ENCODE measurements at places on chromosomes 11 and 22. TPM values are rescaled to one million over a fixed set of nuclear protein-coding genes. Genes with fewer than 3 reads are reported as not detected.

IL18 gene
- total RNA-seq = 3.3 TPM

KCTD14 gene
- total RNA-seq = 7.6 TPM

DNA sequence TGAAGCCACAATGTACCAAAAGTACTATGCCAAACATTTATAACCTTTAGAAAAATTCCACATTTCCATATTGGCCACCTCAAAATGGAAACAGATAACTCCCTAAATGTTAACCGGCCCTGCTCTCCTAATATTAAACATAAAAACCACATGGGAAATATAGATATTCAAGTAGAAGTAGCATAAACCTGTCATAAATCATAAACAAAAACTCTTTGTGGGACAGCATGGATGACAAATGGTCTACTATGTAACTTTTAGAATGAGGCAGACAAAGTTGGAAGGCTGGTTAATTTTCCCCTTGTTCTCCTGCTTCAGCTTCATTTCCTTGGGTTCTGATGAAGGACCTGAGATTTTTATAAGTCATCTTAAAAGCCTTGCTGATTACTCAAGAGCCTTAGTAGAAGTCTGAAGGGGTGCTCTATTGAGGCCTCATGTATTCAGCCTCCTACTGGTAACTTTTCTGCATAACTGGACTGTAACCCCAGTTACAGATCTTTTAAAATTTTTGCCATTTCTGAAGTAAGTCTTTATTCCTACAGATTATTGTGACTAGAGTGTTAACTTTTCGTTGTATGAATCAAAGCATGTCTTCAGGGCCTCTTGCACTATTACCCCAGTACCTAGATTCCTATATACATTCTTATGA lies 116.4 kb downstream of the STIM1 start:
- DNase-seq = no peak
- H3K36me3 ChIP-seq = no peaks in the 10 kb centered on the region
- H3K27me3 ChIP-seq = no peaks in the 10 kb centered on the region
- no peak overlapping the region for H3K27ac ChIP-seq

- DNase-seq = peak; percentile 24
- H3K36me3 ChIP-seq = no peaks in the 10 kb centered on the region
- no peaks in the 10 kb centered on the region for H3K27me3 ChIP-seq
- no peak overlapping the region for H3K4me3 ChIP-seq
- H3K27ac ChIP-seq = peak overlapping the region; percentile 92
Observed at GRCh38 chr11:9315078-9315688, 790 bp upstream of the TMEM41B start.

DNA sequence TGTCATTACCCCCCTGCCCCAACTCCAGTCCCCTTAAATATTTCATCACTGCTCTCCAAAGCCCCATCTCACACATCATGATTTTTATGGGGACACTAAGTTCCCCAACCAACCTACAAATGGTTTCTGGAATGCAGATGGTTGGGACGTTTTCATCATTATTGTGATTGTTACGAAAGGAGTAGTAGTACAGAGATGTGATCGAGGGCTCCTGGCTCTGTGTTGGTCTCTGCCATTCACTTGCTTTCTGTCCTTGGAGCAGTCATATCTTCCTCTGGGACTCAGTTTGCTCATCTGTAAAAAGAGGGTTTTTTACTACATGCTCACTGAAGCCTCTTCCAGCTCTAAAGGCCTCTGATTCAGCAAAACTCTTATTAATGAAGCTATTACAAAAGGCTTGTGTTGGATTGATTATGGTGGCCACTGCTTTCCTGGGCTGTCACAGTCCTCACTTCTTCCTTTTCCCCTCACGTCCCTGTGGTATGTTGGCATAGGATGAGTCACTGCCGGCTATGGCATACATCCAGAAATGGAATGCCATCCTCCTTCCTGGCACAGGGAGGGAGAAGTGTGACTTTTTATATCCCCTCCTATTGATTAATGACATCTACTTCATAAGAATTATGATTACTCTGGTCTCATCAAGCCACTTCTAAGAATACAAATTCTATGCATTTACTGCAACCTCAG lies 593.7 kb downstream of the METTL15 start:
- no peaks in the 10 kb centered on the region for H3K36me3 ChIP-seq
- no peaks in the 10 kb centered on the region for H3K4me1 ChIP-seq
- no peaks in the 10 kb centered on the region for H3K27me3 ChIP-seq
- H3K4me3 ChIP-seq = no peak overlapping the region
- no peak overlapping the region for H3K27ac ChIP-seq
- DNase-seq = peak; percentile 11

DNA sequence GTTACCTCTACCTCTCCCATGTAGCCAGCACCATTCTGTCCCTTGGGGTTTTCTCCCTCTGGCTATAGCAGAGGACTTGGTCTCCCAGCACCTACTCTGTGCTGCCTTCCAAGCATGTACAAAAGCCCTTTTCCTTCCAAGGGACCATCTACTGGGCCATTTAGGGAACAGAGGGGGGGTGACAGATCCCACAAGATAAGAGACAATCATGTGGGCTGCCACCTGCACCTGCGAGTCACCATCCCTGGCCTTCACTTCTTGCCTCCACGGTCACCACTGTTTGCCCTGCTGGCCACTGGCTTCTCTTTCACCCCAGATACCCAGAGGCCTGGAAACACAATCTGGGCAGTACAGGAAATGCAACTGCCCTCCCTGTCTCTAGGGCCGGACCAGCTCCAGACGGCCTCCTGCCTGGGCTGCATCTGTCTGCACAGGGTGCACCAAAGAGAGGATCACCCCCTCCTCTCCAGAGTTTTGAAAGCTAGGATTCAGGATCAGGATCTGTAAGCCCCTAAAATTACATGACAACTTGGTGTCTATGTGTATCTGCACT lies 160.8 kb upstream of the NECTIN1 start:
- no peaks in the 10 kb centered on the region for H3K36me3 ChIP-seq
- H3K27ac ChIP-seq = no peak overlapping the region
- no peak overlapping the region for H3K4me3 ChIP-seq
- H3K27me3 ChIP-seq = no peaks in the 10 kb centered on the region

DNA sequence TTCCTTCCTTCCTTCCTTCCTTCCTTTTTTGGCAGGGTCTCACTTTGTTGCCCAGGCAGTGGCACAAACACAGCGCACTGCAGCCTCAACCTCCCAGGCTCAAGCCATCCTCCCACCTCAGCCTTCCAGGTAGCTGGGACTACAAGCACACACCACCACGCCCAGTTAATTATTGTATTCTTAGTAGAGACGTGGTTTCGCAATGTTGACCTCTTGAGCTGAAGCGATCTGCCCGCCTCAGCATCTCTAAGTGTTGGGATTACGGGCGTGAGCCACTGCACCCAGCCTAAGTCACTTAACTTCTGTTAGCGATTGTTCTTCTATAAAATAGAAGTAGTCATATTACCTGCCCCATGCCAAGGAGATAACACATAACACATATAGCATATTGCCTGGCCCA lies 2.8 kb upstream of the SYTL2 start:
- no peak overlapping the region for H3K27ac ChIP-seq
- H3K4me3 ChIP-seq = no peak overlapping the region
- H3K27me3 ChIP-seq = no peaks in the 10 kb centered on the region
- H3K4me1 ChIP-seq = peaks cover 16% of the 10 kb centered on the region

GRCh38 chr22:47303161-47303890 lies 540.9 kb downstream of the TBC1D22A start:
- no peak overlapping the region for H3K4me3 ChIP-seq
- H3K36me3 ChIP-seq = no peaks in the 10 kb centered on the region
- no peaks in the 10 kb centered on the region for H3K27me3 ChIP-seq
- no peak for DNase-seq

DNA sequence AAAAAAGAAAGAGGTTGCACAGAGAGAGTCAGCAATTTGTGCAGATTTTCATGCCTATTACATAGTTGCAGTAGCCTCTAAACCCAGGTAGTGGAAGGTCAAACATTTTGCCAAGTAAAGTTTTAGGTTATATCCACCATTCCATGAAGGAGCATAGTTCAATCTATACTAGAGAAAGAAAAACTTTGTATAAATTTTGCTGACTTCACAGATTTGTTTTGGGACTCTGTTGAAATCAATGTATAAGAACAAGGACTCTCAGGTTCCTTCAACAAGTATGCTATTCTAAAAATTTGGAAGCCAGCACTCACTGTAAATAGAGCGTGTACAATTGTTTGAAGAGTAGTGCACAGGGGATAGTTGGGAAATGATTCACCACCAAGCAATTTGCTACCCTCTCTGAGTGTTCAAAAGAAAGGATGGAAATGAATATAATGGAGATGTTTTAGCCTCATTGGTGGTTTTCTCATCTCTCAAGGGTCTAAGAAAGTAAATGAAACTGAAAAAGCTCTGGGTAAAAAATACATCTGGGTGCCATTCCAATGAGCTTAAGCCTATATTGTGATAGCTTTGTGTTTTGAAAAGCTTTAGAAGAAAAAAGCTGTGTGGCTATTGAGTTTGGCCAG lies 508.4 kb upstream of the LUZP2 start:
- H3K4me1 ChIP-seq = no peaks in the 10 kb centered on the region
- no peak overlapping the region for H3K27ac ChIP-seq
- no peak for DNase-seq
- no peaks in the 10 kb centered on the region for H3K36me3 ChIP-seq
- H3K27me3 ChIP-seq = no peaks in the 10 kb centered on the region

DNA sequence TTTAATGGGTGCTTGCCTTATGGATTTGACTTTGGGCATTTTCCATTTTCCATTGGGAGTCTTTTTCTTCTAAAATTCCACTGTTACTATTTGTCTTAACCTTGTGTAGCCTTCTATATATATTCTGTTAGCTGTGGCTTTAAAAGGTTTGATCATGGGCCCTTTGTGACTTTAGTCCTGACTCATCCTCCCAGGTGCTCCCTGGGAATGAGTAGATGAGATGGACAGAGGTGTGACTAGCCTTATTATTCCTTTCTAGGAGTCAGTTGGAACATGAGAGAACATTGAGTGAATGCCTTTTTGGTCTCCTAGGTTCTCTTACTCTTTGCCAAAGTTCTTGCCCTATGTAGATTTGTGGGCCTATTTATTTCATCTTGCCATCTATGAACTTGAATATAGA lies 39.0 kb downstream of the DDX10 start:
- no peak overlapping the region for H3K4me3 ChIP-seq
- no peak for DNase-seq
- H3K27ac ChIP-seq = no peak overlapping the region
- H3K4me1 ChIP-seq = no peaks in the 10 kb centered on the region
- no peaks in the 10 kb centered on the region for H3K36me3 ChIP-seq

- H3K27ac ChIP-seq = peak overlapping the region; percentile 87
- DNase-seq = peak; percentile 97
- no peak overlapping the region for H3K4me3 ChIP-seq
- no peaks in the 10 kb centered on the region for H3K27me3 ChIP-seq
- peaks cover 67% of the 10 kb centered on the region for H3K4me1 ChIP-seq
Observed at GRCh38 chr22:37752189-37753087, 55.3 kb upstream of the GCAT start.

All from body of pancreas (tissue), 4 donors.